ENCODE measurements at places on chromosomes 4 and X.

DNA sequence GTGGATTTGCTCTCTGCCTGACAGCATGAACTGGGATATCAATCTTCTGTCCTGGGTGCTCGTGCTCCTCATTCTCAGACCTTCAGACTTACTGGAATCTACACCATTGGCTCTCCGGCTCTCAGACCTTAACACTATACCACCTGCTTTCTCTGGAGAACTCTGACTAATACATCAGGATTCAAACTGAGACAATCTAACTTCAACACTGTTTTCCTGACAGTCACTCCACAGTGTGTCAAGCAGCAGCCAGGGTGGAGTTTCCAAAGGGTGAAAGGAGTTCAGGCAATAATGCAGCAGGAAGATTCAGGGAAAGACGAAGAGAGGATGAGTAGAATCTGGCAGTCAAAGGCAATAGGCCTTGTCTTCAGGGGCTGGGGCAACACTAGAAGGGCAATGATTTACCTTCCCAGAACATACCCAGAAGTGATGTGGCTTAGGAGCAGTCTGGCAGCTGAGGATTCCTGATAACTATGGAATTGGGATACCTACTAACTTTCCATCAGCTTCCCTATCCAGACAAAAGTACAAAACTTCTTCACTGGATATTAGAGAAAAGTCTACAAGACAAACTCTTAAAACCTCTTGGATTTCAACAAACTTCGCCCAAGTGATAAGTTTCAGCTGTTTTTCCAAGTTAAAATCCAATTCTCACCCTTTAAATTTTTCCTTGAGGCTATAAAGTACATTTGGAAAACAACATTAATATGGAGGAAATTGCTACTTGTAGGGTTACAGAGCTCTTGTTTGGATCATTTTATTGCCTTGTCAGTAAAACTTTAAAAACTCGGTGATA is 58.4 kb upstream of the SLIT2 start:
- H3K4me1 ChIP-seq = no peaks in the 10 kb centered on the region
- H3K27ac ChIP-seq = peak overlapping the region; percentile 56
- no peak overlapping the region for H3K4me3 ChIP-seq
- DNase-seq = no peak

- H3K4me3 ChIP-seq = no peak overlapping the region
- H3K4me1 ChIP-seq = no peaks in the 10 kb centered on the region
- H3K36me3 ChIP-seq = no peaks in the 10 kb centered on the region
These were observed 15.1 kb upstream of the NKX3-2 start for GRCh38 chr4:13559413-13559812.

- H3K4me3 ChIP-seq = no peak overlapping the region
- H3K27ac ChIP-seq = no peak overlapping the region
- H3K36me3 ChIP-seq = no peaks in the 10 kb centered on the region
- no peak for DNase-seq
These were observed 50.9 kb downstream of the RXFP1 start for GRCh38 chr4:158572608-158573007.

DNA sequence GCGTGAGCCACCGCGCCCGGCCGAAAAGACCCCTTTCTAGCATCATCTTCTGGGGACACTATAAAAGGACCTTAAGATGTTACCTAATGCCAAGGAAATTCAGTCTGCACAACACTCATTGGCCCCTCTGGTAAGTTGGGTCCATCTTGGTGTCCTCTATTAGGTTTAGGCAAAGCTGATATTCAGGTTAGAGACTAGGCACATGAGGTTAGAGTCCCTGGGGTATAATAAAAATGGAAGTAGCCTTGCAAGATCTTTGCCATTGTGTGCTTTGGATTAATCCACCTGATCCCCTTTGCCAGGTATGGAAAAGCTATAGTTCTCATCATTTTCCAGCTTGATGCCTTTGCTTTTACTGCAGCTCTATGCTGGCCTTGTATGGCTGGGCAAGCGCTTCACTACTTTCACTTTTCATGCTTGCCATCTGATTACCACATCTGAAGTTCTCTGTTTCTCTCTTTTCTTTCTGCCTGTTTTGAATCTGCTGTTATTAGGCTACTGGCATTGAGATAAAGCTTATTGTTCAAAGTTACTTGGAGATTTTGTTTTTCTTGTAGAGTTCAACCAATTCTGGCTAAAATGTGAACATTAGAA is 5.4 kb upstream of the ADH4 start:
- H3K27ac ChIP-seq = no peak overlapping the region
- H3K27me3 ChIP-seq = no peaks in the 10 kb centered on the region
- no peak overlapping the region for H3K4me3 ChIP-seq
- no peak for DNase-seq

GRCh38 chrX:119251386-119251785 is 15.3 kb downstream of the PGRMC1 start:
- no peaks in the 10 kb centered on the region for H3K36me3 ChIP-seq
- no peak overlapping the region for H3K4me3 ChIP-seq
- H3K27me3 ChIP-seq = no peaks in the 10 kb centered on the region

DNA sequence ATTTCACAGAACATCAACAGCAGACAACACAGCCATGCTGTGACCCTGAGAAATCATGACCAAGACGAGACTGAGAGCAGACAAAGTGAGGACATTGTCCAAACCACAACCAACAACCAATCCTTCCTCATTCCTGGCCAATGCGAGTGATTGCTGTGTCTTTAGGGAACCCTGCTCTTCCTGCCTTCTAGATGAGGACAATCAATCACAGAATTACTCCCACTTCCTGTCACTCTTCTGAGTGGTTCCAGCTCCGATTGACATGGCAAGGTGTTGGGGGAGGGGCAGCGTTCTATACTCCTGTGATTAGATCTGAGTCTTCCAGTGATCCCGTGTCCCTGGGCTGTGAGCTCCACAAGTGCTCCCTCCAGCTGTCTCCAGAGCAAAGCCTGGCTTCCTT is 227.8 kb downstream of the STIM2 start:
- no peak for DNase-seq
- H3K4me1 ChIP-seq = no peaks in the 10 kb centered on the region
- H3K27me3 ChIP-seq = no peaks in the 10 kb centered on the region
- H3K4me3 ChIP-seq = no peak overlapping the region
- no peaks in the 10 kb centered on the region for H3K36me3 ChIP-seq

GRCh38 chr4:54066718-54067129 is 2.3 kb upstream of the CHIC2 start:
- no peaks in the 10 kb centered on the region for H3K36me3 ChIP-seq
- H3K27me3 ChIP-seq = no peaks in the 10 kb centered on the region
- DNase-seq = no peak
- no peak overlapping the region for H3K4me3 ChIP-seq
- peak overlapping the region; percentile 92 for H3K27ac ChIP-seq
- H3K4me1 ChIP-seq = no peaks in the 10 kb centered on the region

GRCh38 chrX:154030266-154030665 is 10.6 kb upstream of the IRAK1 start:
- no peaks in the 10 kb centered on the region for H3K4me1 ChIP-seq
- H3K27ac ChIP-seq = no peak overlapping the region
- no peaks in the 10 kb centered on the region for H3K27me3 ChIP-seq
- DNase-seq = no peak

DNA sequence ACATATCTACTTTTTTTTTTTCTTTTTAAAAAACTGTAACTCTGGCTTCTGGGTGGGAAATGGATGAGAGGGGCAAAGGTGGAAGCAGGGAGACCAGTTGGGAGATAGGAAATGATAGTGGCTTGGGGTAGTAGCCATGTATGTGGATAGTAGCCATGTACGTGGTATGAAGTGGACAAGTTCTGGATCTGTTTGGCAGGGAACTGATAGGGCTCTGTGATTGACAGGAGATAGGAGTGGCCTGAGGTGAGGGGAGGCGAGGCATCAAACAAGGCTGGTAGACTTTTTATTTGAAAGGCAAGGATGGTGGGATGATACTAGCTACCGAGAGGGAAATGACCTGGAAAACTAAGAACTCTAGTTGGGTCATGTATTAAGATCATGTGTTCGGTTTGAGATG is 117.8 kb downstream of the AFF1 start:
- no peaks in the 10 kb centered on the region for H3K36me3 ChIP-seq
- H3K4me1 ChIP-seq = peaks cover 43% of the 10 kb centered on the region
- peak overlapping the region; percentile 99 for H3K27ac ChIP-seq
- DNase-seq = no peak
- no peaks in the 10 kb centered on the region for H3K27me3 ChIP-seq

DNA sequence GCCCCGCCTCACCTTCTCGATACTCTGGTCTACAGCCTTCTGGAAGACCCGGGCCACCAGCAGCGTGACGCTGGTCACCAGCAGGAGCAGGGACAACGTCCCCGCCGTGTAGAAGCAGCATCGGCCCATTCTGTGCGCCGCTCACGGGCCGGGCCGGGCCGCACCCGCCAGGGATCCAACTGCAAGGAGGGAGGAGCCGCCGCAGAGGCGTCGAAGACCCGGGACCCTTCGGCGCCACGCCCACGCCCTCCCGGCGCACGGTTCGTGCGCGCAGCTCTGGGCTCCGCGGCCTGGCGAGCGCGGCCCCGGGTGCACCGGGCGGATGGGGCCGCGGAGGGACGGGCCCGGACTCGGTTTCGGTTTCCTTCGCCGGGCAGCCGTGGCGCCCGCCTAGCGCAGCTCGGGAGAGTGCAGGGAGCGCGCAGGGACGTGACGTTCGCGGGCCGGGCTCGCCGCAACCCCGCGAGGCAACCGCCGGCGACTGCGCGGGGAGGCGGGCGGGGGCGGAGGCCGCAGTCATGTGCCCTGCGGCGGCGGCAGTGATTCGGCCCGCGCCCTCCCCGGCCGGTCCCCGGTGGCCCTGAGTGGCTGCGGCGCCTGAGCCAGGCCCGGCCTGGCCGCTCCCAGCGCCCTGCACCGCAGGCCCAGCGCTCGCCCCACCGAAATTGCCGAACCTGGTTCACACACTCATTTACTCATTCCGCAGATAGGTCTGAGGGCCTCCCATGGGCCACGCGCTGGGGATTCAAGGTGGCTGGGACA is at the start of gene SCARB2:
TSS of gene SCARB2 (minus strand) at position 410 of the 762 bp plus-strand sequence. CDS start at position 129, 281 bp downstream.
- H3K36me3 ChIP-seq = no peaks in the 10 kb centered on the region
- peak within 1 kb of the TSS; percentile 83 for H3K4me3 ChIP-seq
- H3K27ac ChIP-seq = peak within 1 kb of the TSS; percentile 99
- peak; percentile 86 for DNase-seq

DNA sequence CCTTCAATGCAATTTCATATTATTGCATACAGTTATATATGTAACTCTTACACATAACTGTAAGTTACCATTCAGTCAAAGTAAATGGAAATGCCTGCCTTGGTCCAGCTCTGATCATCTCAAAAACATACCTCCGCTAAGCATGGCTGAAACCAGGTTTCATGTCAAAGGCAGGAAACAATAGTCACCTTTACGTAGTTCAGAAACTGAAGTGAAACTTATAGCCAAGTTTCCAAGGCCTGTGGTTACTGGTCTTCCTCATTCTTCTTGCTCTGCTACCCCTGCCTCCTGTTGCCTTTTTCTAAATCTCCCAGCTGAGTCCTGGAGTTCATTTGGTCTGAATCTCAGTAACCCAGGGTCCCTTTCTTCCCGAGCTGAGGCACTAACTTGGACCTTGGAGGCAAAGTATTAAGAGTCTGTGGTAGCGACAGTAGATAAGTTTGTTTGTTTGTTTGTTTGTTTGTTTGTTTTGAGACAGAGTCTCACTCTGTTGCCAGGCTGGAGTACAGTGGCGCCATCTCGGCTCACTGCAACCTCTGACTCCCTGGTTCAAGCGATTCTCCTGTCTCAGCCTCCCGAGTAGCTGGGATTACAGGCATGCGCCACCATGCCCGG is 30.8 kb downstream of the DAPP1 start:
- H3K4me3 ChIP-seq = no peak overlapping the region
- H3K4me1 ChIP-seq = no peaks in the 10 kb centered on the region
- H3K36me3 ChIP-seq = no peaks in the 10 kb centered on the region
- H3K27me3 ChIP-seq = no peaks in the 10 kb centered on the region

GRCh38 chr4:103753868-103754653 is 34.3 kb upstream of the TACR3 start:
- no peak for DNase-seq
- no peak overlapping the region for H3K4me3 ChIP-seq
- no peak overlapping the region for H3K27ac ChIP-seq
- no peaks in the 10 kb centered on the region for H3K4me1 ChIP-seq
- H3K27me3 ChIP-seq = no peaks in the 10 kb centered on the region

DNA sequence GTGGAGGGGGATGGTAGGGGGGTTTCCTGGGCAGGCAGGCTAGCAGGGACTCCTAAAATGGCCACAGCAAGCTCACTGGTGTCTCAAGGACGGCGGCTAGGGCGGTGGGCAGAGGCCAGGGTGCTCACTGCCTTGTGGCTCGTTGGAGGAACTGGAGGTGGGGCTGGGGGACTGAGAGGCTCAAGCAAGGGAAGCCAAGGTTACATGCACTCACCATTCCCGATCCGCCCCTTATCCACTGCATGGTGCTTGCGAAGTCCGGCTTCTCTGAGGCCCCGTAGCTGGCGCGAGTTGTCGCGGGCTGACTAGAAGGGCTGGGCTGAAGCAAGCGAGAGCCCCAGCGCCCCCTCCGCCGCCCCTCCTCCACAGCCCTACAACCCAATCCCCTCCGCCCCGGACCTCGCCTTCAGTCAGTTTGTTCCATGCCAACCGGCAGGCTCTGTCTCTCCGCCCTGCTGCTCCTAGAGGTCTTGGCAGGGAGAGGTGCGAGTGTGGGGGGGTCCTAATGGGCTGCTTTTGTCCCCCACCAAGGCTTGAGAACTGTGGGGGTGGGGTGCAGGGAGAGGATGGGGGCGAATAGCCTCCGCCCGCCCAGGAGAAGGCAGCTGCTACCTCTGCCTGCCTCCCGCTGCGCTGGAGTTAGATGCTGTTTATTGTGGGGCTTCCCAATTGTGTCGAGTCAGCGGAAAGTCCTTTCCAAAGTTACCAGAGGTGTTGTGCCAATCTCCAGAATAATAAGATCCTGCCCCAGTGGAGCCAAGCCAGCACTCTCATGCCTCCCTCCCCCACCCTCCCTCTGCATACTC is at the start of gene ARHGEF9:
TSS of gene ARHGEF9 (minus strand) at position 313 of the 806 bp plus-strand sequence. CDS start at position 244, 69 bp downstream.
- H3K4me3 ChIP-seq = peak within 1 kb of the TSS; percentile 33
- no peaks in the 10 kb centered on the region for H3K27me3 ChIP-seq
- no peaks in the 10 kb centered on the region for H3K36me3 ChIP-seq
- no peaks in the 10 kb centered on the region for H3K4me1 ChIP-seq

DNA sequence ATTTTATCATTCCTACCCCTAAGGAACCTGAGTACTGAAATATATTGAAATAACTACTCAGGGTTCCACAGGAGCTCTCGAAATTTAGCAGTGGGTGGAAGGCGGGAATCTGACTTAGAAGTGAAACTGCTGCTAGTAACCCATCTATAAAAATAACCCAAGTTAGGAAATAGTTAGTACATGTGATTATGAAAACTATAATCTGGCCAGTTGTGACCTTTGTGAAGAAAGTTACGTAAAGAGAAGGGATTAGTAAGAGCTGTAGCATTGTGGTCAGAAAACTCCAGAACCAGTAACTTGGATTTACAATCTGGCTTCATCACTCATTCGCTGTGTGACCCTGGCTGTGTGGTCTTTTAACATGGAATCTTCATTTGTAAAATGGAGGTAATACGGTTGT is 175.5 kb downstream of the RAPGEF2 start:
- no peaks in the 10 kb centered on the region for H3K4me1 ChIP-seq
- H3K27ac ChIP-seq = no peak overlapping the region
- no peak for DNase-seq
- H3K27me3 ChIP-seq = no peaks in the 10 kb centered on the region

GRCh38 chrX:97050392-97050791 is 166.7 kb downstream of the RPA4 start:
- H3K36me3 ChIP-seq = no peaks in the 10 kb centered on the region
- no peak overlapping the region for H3K4me3 ChIP-seq
- H3K4me1 ChIP-seq = no peaks in the 10 kb centered on the region

GRCh38 chr4:38024206-38024509 is 64.0 kb downstream of the PTTG2 start:
- no peaks in the 10 kb centered on the region for H3K27me3 ChIP-seq
- no peak overlapping the region for H3K4me3 ChIP-seq
- DNase-seq = peak; percentile 47

- H3K4me1 ChIP-seq = no peaks in the 10 kb centered on the region
- DNase-seq = no peak
- H3K4me3 ChIP-seq = no peak overlapping the region
- no peak overlapping the region for H3K27ac ChIP-seq
These were observed 1.5 kb upstream of the TACR3 start for GRCh38 chr4:103721251-103721650.
